Retinal pigment epithelial cell (primary cell): ENCODE measurements at places on chromosomes 11 and 22.

DNA sequence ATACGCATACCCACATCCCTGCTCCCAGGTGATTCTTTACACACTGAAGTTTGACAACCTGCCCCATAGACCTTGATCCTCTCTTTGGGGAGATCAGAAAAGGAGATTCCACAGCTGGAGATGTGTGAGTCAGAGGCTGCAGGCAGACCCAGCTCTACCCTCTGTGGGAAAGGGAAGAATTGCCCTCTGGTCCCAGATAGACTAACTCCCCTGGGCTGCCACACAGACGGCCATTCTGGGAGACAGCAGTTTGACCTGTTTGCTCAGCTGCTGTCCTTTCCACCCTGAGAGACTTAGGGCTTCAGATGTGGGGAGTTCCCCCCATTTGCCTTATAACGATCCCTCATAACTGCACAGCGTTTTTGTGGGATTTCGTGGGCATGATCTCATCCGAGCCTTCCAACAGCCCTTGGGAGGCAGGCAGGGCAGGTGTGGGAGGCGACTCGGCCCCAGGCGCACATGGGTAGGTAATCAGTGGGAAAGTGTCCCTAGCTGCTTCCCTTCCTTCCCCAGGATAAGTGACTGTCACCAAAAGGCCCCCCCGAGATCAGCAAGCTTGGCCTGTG is 14.1 kb downstream of the FAM83F start:
- DNase-seq = no peak

DNA sequence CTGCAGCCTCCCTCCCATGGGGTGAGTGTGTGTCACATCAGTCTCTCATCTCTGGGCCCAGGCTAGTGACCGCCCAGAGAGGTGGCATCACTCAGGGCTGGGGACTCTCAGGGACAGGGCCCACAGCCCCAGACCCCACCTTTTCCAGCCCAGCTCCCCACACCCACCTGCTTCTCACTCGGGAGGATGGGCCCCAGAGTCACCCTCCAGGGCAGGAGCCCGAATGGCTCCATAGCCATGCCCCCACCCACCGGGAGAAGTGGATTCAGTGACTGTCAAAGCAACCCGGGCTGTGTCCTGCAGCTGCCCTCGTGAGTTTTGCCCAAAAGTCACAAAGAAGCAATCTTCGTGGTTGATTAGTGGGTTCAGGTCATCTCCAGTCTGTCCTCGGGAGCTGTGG is 26.0 kb downstream of the PARVG start:
- no peak for DNase-seq

GRCh38 chr11:127451861-127452260 is 451.3 kb upstream of the KIRREL3 start:
- DNase-seq = no peak

GRCh38 chr11:124442442-124442841 is 3.1 kb downstream of the OR8B8 start:
- DNase-seq = no peak

DNA sequence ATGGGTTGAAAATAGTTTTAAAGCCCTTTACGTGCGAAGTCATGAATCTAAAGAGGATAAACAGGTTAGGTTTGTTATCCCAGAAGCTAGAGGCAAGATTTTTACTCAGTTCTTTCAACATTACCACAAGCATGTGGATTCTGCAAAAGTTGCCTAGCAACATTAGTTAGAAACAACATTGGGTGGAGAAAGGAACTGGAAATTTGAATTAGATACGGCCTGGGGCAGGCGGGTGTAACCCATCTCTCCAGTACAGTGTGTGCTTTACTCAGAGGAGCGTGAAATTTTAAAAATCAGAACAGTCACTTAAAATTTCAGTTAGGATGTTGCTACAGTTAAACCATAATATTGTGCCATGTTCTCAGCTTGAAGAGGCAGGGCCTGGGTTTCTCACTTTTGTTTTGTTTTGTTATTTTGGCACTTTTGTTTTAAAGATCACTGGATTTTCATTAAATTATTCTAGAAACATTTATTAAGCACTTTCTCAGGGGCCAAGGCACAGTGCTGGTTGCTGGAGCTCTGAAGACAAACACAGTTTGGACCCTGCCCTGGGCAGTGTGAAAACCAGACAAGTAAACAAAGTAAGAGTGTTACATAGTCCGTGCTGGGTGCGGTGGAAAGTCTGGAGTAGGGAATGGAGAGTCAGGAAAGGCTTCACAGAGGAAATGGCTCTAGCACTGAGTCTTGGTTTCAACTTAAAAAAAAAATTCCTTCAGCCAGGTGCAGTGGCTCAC is 4.4 kb upstream of the WEE1 start:
- peak; percentile 94 for DNase-seq

DNA sequence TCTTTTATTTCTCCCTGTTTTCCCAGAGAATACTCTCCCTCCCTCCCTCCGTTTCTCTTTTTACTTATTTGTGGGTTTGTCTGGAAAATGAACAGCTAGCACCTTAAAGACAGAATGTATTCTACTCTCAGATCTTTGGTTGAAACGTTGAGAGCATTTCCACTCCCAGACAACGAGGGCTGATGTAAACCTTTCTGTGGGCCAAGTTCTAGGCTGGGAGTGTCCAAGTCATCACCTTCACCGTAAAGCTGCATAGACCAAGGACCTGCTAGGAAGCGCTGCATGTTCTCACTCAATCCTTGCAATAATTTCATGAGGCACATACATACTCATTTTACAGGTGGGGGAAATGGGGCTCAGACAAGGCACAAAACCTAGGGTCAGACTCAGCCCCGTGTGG is 32.4 kb downstream of the MYH9 start:
- DNase-seq = no peak

DNA sequence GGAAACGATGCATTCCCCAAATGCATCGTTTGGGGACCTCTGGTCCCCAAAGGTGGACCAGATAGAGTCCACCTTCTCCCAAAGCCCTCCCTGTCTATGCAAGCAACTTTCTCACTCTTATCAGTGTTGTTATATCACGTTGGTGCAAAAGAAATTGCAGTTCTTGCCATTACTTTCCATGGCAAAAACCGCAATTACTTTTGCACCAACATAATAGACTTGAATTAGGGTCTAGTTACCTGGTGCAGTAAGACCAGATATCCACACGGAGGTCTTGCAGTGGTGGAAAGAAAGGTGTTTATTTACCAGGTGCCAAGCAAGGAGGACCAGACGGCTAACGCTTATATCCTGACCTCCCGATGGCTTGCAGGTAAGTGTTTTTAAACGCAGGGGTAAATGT is 129.0 kb downstream of the MIAT start:
- no peak for DNase-seq

DNA sequence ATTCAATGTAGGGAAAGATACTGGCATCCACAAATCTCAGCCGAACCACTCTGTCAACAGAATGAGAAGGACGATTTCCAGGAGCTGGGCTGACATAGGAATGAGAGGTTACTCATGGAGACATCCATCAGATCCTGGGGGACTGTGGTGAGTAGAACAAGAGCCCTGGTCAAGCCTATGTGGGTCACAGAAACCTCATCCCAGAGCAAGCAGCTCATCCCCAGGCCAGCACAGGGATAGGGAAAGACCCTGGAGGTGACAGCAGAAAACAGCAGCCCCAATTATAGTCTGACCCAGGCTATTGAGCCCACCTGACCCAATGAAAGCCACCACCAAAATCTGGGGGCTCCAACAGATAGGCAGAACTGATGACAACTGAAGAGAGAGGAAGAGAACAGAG is 128.0 kb upstream of the SERPIND1 start:
- no peak for DNase-seq

GRCh38 chr22:39959640-39960447 is at the start of gene TMA7B:
Gene TMA7B, plus strand, starts transcription at chr22:39960397. Its CDS starts 3,978 bp downstream, at chr22:39964375.
- no peak for DNase-seq

DNA sequence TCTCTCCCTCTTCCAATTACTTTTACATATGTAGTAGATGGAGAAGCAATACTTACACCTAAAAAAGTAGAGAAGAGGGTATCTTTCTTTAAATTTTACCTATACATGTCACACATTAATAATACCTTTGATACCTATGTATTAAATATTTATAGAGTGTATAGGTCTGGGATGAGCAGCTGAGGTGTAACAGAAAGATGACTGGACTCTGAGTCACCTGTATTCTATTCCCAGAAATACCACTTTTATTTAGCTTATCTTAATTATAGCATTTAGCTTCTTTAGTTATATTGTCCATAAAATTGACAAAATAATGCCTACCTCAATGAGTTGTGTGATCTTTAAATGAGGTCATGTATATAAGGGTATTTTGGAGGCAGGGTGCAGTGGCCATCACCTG is 30.6 kb upstream of the YAP1 start:
- no peak for DNase-seq

DNA sequence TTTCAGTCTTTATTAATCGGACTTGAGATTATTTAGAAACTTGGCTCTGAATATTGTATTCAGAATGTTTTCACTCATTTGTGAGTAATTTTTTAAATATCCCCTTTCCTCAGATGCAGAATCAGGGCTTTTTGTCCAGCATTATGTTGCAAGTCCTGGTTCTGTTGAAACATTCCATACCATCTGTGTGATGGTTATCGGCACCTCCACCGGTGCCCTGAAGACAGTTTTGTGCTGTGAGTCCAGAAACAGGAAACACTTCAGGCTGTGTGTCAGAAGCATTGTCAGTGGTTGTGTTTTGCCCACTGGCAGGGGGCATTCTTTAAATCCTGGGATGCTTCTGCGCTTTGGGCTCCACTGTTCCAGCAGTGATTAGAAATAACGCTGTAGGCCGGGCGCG is 20.4 kb downstream of the CDPF1 start:
- DNase-seq = no peak

DNA sequence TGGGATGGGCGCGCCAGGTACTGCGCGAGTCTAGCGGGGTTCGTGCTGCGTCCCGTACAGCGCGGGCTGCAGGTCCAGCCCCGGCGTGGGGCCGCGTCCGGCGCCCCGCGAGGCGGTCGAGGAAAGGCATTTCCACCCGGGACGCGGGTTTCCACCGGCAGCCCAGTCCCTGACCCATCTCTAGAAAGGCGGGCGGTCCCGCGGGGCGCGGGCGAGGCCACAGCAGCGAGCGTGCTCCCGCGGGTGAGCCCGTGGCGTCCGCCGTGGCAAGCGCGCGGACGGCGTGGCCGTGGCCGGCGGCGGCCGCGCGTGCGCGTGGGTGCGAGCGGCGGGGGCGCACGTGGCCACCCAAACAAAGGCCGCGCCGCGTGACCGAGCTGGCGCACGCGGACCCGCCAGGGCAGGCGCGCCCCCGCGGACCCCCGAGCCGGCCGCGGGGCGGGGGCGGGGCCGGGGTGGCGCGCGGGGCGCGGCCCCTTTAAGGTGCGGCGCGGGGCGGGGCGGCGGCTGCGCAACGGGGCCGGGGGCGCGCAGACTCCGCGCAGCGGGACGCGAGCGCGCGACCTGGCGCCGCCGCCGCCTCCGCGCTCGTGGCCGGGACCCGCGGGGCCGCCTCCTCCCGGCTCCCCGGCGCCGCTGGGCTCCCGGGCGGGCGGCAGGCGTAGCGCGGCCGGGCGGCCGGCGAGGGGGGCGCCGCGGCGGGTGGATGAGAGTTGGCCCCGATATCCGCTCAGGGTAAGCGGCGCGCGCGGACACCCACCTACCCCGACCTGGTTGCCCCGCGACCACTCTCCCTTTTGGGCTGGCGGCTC is 39.3 kb upstream of the CELSR1 start:
- no peak for DNase-seq

- DNase-seq = no peak
These were observed 5.9 kb downstream of the TMEM134 start for GRCh38 chr11:67463186-67463585.
